Bone marrow (tissue), 2 donors: ENCODE measurements at places on chromosomes 5 and 9.

DNA sequence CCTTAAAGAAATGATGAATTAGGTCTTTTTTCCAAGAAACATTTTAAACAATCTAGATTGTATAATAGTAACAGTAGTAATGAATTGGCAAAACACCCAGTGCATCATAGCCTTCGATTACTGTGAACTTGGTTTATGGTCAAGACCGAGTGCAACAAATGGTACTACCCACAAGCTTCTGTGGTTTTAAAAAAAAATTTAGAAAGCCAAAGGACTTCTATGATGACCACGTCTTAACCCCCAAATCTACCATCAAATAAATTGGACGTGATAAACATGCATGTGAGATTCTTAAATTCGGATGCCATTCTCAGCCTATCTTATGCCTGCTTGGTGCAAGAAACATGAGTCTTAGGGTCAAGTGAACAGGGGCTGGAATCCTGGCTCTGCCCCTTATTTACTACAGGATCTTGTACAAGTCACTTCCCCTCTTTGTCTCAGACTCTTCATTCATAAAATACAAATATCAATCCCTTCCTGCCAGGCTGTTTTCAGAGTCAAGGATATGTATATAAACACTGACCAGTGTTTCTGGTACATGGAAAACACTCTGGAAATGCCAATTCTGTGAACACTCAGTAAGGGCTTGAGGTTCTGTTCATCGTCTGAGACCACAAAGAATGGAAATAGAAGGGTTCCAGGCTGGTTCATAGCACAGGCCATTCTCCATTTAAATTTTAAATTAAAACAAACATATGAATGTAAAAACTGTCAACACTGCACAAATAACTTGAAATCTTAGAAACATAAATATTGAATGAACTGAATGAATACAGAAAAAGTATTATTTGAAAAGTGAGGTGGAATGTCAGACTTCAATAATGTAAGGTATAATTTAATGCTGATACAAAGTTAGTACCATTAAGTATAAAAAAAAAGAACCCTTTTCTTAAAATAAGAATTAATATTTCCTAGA, 107.8 kb downstream of the NR6A1 start:
- DNase-seq = no peak

- peak; percentile 23 for DNase-seq
Measured at GRCh38 chr5:172769616-172770373, 1.2 kb downstream of the DUSP1 start.

GRCh38 chr5:175616083-175616482, 41.8 kb upstream of the HRH2 start:
- no peak for DNase-seq

DNA sequence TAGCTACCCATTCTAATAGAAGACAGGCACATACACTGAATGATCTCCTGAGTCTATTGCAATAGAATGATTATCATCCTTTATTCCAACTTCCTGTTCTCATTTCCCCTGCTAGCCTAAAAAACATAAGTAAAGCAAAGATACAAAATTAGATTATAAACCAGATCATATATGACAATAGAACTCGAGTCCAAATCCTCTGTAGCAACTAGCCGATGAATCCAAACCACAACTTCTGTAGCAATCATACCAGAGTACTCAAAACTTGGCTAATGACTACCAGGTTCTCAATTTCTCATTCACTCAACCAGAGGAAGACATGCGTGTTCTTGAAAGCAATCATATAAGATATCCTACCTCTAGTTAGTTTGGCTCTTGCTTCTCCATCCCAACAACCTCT, 622.1 kb downstream of the PSAT1 start:
- DNase-seq = no peak

- no peak for DNase-seq
Measured at GRCh38 chr5:178240766-178241165, 8.2 kb upstream of the PHYKPL start.

GRCh38 chr9:9747787-9748186, 865.0 kb downstream of the PTPRD start:
- DNase-seq = no peak

DNA sequence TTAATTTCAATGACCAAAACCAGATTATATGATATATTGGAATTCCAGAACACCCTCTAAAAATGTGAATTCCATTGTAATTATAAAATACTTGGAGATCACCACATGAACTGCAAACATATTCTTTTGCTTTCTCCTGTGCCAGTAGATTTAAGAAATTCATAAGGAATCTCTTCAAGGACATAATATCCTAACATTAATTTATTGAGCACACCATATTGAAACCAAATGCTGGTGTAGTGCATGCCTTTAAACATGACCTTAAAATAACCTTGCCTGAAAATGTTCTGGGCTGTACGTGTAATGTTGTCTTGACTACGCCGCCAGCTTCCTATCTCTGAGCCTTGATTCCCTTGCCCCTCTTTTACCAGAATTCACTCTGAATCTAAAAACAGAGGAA, 205.0 kb upstream of the ACTBL2 start:
- no peak for DNase-seq

DNA sequence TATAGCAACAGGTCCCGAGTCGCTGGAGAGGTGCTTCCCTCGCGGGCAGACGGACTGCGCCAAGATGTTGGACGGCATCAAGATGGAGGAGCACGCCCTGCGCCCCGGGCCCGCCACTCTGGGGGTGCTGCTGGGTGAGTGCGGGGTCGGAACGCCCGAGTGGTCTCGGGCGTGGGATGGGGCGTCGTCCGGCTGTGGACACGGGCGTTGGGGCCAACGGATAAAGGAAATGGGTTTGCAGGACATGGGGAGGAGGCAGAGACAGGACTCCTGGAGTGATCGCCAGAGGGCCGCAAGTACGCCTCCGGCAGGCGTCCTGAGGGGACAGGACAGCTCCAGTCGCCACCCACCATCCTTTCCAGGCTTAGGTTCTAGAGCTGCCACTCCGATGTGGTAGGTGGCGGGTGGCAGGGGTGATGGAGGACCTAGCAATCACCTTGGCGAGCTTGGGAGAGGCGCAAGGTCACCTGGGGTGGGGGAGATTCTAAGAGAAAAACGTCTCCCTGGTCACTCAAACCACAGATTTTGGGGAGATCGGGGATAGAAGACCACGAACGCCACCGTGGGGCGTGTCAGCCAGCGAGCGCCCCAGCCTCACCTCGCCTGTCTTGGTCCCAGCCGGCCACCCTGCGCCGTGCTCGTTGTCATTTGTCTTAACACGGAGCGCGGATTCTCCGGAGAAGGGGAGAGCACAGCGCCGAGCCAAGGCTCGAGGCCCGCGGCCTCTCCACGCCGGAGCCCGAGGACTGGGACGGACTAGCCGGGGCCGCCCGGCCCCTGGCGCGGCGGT, 922 bp downstream of the LMX1B start:
- DNase-seq = no peak
